Pancreas (tissue), 10 donors: ENCODE measurements at places on chromosomes 5 and 9.

DNA sequence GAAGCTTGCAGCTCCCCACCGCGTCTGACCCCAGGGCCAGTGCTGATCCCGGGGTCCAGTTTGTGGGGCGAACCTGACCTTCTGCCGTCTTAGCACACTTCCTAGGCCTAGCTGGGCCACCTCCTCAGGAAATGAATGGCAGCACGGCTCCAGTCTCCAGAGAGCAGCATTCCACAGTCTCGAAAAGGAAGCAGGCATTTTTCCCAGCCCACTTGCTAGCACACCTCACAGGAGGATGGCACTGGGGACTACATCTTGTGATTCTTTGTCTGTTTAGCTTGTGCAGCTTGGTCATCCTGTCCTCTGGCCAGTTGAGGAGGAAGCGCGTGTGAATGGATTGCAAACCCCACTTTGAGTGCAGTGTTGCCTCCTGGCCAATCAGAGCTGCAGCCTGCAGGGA lies 308.0 kb upstream of the IRX2 start:
- no peak for DNase-seq

DNA sequence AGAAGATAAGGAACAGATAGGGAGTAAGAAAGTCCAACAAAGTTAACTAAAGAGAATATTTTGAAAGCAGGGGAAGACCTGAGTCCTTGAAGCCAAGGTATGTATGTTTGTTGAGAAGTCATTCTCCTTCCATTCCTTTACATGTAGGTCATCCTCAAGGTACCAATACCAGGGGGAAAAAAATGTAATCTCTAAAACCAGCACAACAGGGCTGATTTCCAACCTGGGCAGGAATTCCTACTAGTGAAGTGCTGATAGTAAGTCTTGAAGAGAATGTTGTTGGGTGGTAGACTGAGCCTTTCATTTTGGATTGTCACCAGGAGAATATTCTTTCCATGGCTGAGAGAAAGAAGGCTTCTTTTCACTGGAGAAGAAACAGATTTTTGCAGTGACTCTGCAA lies 117.1 kb upstream of the ZNF462 start:
- no peak for DNase-seq

GRCh38 chr5:153623751-153624450 lies 133.4 kb downstream of the GRIA1 start:
- no peak for DNase-seq

- DNase-seq, result no peak
Measured at GRCh38 chr5:139063664-139064054, 134.5 kb downstream of the SIL1 start.

DNA sequence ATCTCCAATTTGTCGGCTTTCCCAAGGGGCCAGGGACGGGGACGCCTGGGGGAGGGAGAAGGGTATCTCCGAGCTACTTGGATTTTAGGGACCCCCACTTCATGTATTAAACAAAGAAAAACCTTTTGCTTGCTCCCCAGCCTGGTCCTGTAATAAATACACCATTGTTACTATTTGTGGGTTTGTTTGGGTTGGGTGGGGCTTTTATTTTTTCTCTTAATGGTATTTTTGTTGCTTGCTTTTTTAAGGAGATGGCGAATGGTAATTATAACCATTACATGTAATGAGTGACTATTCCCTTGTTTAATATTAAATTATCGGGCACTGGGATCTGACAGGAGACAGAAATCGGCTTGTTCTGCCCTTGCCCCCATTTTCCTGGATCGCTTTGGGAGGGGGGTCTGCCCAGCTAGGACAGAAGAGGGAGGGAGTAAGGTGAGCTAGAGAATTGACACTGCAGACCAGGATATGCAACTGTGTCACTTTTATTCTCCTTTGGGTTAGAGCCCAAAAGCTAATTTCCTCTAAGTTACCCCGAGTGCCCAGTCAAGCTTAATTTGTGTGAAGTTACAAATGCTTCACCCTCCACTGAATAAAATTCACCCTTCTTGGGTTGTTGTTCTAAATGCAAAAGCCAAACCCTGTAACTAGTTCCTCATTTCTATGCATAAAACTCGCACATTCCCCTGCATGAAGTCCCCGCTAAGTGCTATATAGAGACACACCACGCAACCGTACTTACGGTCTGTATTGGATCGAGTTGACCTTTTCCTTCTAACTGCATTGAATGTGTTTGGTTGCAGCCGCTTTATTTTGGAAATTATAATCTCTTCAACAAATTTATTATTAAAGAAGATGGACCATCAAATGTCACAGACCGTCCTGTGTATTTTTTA lies 1.6 kb upstream of the ZNF608 start:
- no peak for DNase-seq

GRCh38 chr9:121699571-121700164 lies 48.2 kb downstream of the DAB2IP start:
- peak; percentile 68 for DNase-seq

- no peak for DNase-seq
Measured at GRCh38 chr9:126933334-126933980, 18.9 kb downstream of the RALGPS1 start.

- DNase-seq, result no peak
Measured at GRCh38 chr5:13591621-13592020, 352.9 kb downstream of the DNAH5 start.

GRCh38 chr5:124546643-124547042 lies 199.8 kb downstream of the ZNF608 start:
- DNase-seq, result no peak

DNA sequence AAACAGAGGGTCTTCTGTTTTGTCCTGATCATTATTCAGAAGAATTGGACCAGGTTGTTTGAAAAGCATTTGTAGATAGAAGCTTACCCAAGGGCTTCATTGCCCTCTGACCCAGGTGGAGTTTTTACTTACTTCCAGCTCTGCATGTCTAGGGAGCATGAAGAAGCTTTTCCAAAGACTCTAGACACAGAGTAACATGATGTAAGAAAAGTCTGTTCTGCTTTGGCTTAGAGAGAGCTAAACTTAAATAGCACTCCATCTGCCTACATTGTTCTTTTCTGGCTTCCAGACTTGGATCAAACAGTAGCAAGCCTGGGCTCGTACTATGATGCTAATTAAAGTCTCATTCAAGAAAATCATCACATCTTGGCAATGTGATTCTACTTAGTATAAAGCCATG lies 112.1 kb downstream of the SNCAIP start:
- DNase-seq, result no peak

DNA sequence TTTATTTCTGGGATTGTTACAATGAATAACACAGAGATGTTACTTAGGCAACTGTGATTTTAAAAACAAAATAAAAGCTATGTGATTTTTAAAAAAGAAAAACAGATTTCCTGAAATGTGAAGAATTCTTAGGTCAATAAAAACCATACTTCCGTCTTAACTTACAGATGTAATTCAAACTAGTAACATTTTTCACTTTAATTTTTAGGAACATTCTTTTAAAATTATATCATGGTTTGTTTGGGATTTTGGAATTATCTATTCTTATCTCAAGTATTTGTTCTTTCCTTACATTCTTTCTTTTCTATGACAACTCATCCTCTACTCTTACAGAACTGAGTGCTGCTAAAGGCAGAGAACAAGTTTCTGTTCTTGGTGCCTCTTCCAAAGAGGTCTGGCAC lies 159.5 kb downstream of the RAPGEF6 start:
- DNase-seq, result no peak

DNA sequence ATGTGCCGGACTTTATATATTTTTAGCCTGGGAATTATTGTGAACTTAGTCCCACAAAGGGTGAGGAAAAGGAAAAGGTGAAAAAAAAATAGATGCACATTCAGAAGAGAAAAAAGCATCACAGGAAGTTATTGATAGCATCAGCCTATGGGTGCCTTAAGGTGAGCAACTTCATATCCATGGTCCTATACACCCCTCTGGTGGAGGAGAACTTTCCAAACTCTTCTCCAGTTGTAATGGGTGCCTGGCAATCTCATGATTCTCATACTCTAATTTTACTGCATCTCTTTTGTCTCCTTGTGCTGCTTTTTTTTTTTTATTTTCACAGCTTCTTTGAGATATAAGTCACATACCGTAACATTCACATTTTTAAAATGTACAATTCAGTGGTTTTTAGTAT lies 107.4 kb downstream of the JAKMIP2 start:
- no peak for DNase-seq

DNA sequence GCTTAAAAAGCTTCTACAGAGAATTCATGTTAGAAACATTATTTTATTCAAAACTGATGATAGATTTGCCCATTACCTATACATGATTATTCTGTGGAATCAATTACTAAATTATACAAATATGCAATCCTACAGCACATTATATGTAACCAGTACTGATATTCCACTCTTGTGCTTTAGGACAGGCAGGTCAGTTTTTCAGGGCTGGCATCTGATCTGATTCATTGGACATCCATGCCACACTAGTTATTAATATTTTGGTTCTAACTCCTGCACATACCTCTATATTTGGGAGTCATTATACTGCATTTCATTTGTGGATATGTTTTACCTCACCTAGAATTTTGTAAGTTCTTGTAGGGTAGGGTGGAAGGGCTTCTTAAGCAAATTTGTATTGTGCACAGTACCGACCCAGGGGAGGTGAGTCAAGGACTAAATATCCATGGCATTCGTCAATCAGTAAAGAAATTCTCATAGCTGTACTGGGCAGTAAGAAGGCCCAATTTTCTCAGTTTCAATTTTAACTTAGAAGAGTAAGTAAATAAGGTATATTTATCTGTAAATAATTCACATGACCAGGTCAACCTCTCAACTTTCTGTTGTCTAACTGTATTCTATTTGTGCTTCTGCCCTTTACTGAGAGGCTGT lies 33.5 kb downstream of the ELOVL7 start:
- no peak for DNase-seq

GRCh38 chr5:132686193-132686592 lies 12.4 kb downstream of the IL4 start:
- DNase-seq, result no peak

- DNase-seq, result no peak
Measured at GRCh38 chr5:150647275-150648251, 7.1 kb downstream of the SYNPO start.

DNA sequence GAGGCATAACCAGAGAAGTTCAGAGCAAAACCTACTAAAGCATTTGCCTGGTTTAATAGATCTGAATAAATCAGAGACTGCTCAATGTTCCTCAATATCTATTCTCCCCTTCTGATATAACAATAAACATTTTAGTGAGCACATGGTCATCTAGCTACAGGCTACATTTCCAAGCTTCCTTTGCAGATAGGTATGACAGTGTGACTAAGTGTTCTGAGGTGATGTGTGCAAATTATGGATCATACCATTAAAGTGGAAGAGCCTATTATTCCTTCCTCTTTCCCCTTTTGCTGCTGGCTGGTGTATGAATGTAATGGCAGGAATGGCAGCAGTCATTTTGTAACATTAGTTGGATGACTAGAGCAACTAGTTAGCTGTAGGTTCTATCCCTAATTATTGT lies 285.8 kb upstream of the RASA1 start:
- no peak for DNase-seq

DNA sequence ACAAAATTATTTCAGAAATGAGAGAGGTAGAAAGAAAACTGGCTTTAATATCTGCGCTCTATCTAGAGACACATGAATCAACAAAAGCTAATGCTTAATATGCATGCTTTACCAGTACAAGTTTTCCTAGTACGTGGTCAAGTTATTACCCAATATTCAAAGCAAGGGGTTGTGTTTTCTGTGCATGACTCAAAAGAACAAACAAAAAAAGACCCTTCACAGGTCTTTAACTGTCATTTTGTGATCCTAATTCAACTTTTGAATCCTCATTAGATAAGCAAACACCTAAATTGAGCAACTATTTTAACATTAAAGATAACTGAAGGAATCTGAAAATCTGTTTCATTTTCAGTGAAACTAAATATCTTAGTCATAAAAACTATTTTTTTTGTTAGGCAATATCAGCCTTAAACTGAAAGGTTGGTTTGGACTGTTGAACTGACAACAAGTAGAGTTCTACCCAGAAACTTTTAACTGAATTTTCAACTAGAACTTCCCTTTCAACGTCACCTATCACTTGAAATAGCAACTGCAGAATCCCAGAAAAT lies 12.5 kb downstream of the ST8SIA4 start:
- no peak for DNase-seq

- DNase-seq, result no peak
Measured at GRCh38 chr9:126470241-126470993, 143.3 kb upstream of the LMX1B start.

DNA sequence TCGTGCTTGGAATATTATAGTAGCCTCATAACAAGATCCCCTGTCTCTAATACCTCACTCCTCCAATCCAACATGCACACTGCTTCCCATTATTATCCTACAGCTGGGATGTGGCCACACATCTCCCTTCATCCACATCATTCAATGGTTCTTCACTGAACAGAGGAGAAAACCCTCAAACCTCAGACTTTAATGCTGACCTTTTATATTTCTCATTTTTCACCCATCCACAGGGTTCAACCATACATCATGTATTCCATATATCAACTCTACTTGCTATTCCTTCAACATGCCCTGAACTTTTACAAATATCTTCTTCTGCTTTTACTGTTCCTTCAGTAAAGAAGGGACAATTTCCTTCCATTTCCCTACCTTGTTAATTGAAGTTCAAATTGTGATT lies 396.8 kb downstream of the TLE4 start:
- DNase-seq, result no peak

DNA sequence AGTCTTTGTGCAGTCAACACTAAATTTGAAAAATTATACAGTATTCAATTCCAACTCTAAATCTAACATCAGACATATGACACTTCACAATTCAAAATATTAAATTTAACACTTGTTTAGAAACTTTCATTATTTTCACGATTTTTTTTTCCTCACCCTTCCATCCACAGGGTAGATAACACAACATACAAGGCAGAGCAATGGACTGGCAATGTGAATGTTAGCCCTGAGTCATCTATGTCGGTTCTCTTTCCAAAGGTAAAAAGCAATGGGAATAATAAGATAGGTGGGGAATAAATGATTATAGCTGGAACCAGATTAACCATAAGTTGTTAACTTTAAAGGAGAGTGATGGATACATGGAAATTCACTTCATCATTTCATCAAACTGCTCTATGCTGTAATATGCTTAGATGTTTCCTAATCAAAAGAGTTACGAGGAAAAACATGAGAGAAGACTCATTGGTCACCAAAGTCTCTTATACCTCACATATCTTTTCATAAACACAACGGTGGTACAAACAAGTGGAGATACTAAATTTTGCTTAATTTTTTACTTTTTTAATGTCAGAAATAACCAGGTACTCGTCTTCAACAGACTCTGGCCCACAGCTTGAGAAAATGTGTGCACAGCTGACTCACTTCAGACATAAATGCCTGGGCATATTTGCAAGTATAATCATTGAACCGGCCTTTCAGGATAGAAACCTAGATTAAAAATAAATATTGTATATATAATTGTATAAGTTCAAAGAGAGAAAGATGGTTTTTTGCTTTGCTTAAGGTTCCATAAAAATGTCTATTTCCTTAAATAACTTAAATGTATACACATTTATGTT lies 23.0 kb downstream of the RFX3 start:
- no peak for DNase-seq

DNA sequence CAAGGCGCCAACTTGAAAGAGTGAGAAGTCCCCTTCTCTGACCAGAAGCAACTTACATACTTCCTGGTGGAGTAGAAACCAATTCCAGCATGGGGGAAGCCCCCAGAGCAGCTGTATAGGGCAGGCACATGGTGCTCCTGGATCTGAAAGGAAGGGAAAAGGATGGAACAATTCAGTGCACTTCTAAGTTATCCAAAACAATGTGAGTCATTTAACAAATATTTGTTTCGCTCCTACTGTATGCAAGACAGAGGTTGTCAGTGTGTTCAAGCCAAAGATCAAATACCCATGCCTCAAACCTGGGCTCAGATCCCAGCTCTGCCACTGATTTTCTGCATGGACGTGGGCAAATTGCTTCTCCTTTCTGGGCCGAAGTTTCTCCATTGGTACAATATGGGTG lies 67.1 kb downstream of the LHX2 start:
- DNase-seq, result no peak
